ENCODE measurements at places on chromosomes 11 and 22. TPM values are rescaled to one million over a fixed set of nuclear protein-coding genes. Genes with fewer than 3 reads are reported as not detected.

- H3K4me1 ChIP-seq: no peaks in the 10 kb centered on the region
- peaks cover 1% of the 10 kb centered on the region for H3K36me3 ChIP-seq
- DNase-seq: no peak
- H3K4me3 ChIP-seq: no peak overlapping the region
- no peak overlapping the region for H3K27ac ChIP-seq
Observed at GRCh38 chr11:116536416-116536815, 236.4 kb downstream of the BUD13 start.

Gene MPEG1
- 0.70 TPM for total RNA-seq

DNA sequence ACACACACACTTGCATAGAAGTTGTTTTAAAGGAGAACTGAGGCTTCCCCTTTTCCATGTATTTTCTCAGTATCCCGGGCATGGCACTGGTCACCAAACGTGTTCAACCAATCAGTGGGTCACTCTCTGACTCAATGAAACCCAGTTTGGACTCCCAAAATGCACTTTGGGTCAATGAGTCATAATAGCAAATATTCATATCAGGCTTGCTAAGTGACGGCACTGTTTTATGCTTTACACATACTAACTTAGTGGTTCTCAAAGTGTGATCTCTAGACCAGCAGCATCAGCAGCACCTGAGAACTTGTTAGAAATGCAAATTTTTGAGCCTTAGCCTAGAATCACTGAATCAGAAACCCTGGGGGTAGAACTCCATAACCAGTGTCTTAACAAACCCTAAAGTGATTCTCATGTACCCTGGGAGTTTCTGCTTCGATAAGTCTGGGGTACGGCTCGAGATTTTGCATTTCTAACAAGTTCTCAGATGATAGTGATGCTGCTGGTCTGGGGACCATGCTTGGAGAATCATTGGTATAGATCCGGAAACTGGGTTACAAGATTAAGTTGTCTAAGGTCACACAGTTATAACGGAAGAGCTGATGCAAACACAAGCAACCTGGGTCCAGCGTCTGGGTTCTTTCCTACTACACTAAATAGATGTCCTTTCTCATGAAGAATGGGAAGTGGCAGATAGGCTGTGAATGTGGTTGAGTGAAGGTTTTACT, 35.6 kb downstream of the ETS1 start:
- H3K36me3 ChIP-seq: peaks cover 4% of the 10 kb centered on the region
- peaks cover 67% of the 10 kb centered on the region for H3K4me1 ChIP-seq
- H3K4me3 ChIP-seq: no peak overlapping the region
- DNase-seq: peak; percentile 50
- peak overlapping the region; percentile 88 for H3K27ac ChIP-seq
- no peaks in the 10 kb centered on the region for H3K27me3 ChIP-seq

DNA sequence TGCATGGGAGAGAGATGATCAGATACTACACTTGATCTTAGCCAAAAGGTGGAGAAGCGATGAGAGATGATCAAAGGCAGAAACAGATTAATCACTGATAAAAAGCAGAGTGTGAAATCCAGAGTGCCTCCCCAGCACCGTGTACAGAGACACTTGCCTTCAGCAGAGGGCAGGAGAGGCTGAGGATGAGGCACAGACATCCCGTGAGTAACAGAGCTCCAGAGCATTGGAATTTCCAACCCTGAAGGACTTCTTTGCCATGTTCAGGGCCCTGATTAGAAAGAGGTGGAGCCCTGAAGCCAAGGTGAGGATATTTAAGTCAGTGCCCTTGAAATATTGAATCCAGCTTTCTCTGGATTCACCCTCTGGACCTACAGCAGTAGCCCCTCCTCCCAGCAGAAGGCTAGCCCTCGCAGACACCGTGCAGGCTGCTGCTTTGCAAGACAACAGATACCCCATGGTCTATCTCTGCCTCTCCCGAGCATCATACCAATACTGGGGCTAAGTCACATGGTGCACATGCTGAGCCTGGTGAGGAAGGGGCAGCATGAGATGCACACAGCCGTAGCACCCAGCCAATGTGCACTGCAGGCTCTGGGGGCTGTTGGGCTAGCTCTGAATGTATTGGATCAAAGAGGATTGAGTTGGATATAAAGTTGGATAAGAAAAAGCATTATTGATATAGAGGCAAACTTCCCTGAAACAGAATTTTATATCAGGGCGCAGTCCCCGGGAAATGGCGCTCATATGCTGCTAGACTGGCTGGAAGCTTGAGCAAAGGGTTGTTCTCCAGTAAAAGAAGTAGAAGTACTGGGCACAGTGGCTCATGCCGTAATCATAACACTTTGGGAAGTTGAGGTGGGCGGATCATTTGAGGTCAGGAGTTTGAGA, 200.3 kb upstream of the B3GAT1 start:
- H3K4me1 ChIP-seq: no peaks in the 10 kb centered on the region
- H3K36me3 ChIP-seq: no peaks in the 10 kb centered on the region
- H3K27ac ChIP-seq: no peak overlapping the region
- H3K27me3 ChIP-seq: no peaks in the 10 kb centered on the region
- DNase-seq: no peak

Gene CEP164
- total RNA-seq: 28.3 TPM

- no peak overlapping the region for H3K27ac ChIP-seq
- peaks cover 31% of the 10 kb centered on the region for H3K36me3 ChIP-seq
- no peaks in the 10 kb centered on the region for H3K27me3 ChIP-seq
- no peak overlapping the region for H3K4me3 ChIP-seq
- no peak for DNase-seq
Observed at GRCh38 chr11:104925850-104926249, 27.6 kb upstream of the CASP12 start.

Gene DSCAML1
- 0.94 TPM for total RNA-seq

Gene OR4C5
- not detected for total RNA-seq

DNA sequence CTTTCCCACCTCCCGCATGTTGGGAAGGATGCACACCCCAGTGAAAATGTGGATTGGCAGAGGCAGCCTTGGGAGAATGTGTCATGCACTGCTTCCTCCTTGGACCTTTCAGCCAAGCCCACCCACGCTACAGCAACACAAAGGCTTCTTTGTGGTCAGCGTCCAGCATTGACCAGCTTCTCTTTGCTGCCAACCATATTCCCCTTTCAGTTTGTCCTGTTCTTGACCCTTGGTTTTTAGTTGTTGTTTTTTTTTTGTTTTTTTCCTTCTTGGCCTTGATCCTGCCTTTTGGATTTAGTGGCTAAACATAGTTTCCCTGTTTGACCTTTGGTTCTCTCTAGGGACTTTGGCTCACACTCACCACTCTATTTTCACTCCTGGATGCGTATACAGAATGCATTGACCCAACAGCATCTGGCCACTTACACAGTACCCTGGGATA, 573.6 kb downstream of the INSC start:
- peaks cover 18% of the 10 kb centered on the region for H3K27me3 ChIP-seq
- no peak overlapping the region for H3K27ac ChIP-seq
- H3K4me1 ChIP-seq: no peaks in the 10 kb centered on the region
- no peak for DNase-seq
- H3K36me3 ChIP-seq: no peaks in the 10 kb centered on the region
- H3K4me3 ChIP-seq: no peak overlapping the region

- no peaks in the 10 kb centered on the region for H3K4me1 ChIP-seq
- DNase-seq: no peak
- no peak overlapping the region for H3K4me3 ChIP-seq
- no peaks in the 10 kb centered on the region for H3K27me3 ChIP-seq
- no peak overlapping the region for H3K27ac ChIP-seq
Observed at GRCh38 chr11:106763501-106763900, 254.8 kb downstream of the GUCY1A2 start.

Gene IGF2
- 0.06 TPM for total RNA-seq

DNA sequence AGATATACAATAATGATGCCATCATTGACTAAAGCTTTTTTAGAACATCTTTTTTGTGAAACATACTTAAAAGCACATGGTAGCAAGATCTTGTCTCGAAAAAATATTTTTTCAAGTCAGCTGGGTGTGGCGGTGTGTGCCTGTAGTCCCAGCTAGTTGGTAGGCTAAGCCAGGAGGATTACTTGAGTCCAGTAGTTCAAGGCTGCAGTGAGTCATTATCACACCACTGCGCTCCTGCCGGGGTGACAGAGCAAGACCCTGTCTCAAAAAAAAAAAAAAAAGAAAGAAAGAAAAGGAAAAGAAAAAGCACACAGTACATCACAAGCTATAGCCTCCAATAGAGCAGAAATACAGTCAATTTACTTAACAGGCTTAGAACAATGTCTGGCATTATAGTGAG, 37.0 kb downstream of the ENTHD1 start:
- H3K27ac ChIP-seq: no peak overlapping the region
- no peak for DNase-seq
- no peak overlapping the region for H3K4me3 ChIP-seq
- H3K36me3 ChIP-seq: no peaks in the 10 kb centered on the region

Gene KBTBD3
- 4.8 TPM for total RNA-seq

Gene TTLL8
- total RNA-seq: not detected

- H3K4me1 ChIP-seq: peaks cover 35% of the 10 kb centered on the region
Observed at GRCh38 chr22:50526834-50527801, 1.7 kb upstream of the SCO2 start.

- no peak for DNase-seq
- no peaks in the 10 kb centered on the region for H3K36me3 ChIP-seq
- H3K4me3 ChIP-seq: no peak overlapping the region
- H3K4me1 ChIP-seq: no peaks in the 10 kb centered on the region
Observed at GRCh38 chr11:103582351-103582909, 454.0 kb upstream of the DDI1 start.

- peaks cover 2% of the 10 kb centered on the region for H3K4me1 ChIP-seq
- no peaks in the 10 kb centered on the region for H3K36me3 ChIP-seq
Observed at GRCh38 chr11:119583585-119583984, 145.4 kb downstream of the NECTIN1 start.

Gene NXPE2
- not detected for total RNA-seq

Gene ZNF280A
- not detected for total RNA-seq

Gene TSPAN32
- total RNA-seq: 5.5 TPM

DNA sequence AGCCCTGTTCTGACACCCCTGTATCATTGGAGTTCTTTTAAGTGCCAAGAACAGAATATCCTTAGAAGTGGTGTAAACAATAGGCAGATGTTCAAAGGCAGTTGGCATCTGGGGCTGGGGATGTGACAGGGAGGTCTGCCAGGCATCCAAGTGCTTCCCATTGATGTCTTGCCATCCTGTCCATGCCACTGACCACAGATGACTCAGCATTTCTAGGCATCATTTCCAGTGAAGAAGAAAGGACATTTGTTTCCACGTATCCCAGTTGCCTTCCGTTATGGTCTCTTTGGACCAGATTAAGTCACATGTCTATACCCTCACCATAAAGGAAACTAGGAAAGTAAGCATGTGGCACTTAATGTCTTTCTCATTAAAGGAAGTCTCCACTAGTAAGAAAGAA, 76.7 kb upstream of the BARX2 start:
- H3K36me3 ChIP-seq: no peaks in the 10 kb centered on the region
- no peak overlapping the region for H3K27ac ChIP-seq
- H3K27me3 ChIP-seq: peaks cover 29% of the 10 kb centered on the region
- H3K4me1 ChIP-seq: peaks cover 4% of the 10 kb centered on the region
- H3K4me3 ChIP-seq: no peak overlapping the region

- peaks cover 48% of the 10 kb centered on the region for H3K4me1 ChIP-seq
- peak within 1 kb of the TSS; percentile 83 for H3K27ac ChIP-seq
- no peak for DNase-seq
- peaks cover 25% of the 10 kb centered on the region for H3K36me3 ChIP-seq
Observed at GRCh38 chr11:64759722-64760719, at the start of gene PYGM. TSS of gene PYGM (minus strand) at chr11:64759974. CDS start at chr11:64759898, 76 bp downstream.

Gene SCO2
- total RNA-seq: 6.0 TPM

DNA sequence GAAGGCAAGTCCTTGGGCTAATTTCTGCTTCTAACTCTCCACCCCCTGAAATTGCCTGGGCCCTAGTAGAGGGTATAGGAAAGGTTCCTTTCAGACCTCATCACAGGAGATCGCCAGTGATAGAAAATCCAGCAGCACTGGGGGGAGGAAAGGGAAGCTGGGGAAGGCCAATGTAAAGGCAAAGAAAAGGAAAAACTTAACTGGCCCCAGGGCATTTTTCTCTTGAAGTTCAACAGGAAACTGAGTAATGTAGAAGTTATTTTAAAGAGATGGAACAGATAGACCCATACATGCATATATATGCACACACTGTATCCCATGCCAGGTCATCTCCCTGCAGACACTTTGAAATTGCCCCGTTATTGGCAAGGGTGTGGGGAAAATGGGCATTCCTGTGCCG, 134.0 kb downstream of the TRIM44 start:
- no peaks in the 10 kb centered on the region for H3K27me3 ChIP-seq
- no peak for DNase-seq
- H3K27ac ChIP-seq: no peak overlapping the region
- H3K4me3 ChIP-seq: no peak overlapping the region
- peaks cover 30% of the 10 kb centered on the region for H3K36me3 ChIP-seq

DNA sequence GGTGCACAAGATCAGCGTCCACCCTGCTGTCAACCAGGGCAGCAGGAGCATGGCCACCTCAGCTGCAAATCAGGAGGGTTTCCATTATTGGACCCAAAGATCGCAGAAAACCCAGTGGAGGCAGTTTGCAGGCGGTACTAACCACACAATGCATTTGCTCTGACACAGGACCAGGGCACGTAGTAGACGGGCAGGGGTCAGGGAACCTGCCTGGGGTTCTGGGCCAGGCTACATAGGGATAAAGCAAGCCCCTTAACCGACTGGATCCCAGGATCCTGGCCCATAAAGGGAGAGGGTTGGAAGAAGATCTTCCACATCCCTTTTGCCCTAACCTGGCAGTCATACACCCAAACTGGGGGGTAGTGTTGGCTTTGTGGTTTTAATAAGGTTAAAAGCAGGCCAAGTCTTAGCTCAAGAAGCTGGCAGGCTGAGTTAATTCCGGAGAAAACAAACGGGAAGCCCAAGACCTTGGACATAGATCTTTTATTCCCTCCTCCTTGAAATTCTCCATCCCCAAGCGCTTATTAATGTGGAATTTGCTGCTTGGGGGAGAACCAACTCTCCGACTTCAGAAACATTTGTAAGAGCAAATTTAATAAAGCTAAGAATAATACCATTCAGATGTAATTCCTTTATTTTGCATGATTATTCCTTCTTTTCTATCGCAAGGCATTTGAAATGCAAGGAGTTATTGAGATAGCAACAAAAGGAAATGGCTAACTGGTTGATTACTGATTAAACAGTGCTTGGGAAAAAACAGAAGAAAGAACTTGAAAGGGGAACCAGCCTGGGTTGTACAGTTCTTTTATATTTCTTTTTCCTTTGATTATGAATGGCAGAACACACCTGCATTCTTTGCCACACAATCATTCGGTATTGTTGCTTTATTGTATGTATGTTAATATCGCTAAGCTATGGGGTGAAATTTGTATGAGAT, 6.3 kb upstream of the ARHGAP8 start:
- no peak overlapping the region for H3K27ac ChIP-seq
- H3K4me1 ChIP-seq: peaks cover 2% of the 10 kb centered on the region
- no peak for DNase-seq
- no peaks in the 10 kb centered on the region for H3K36me3 ChIP-seq
- peaks cover 5% of the 10 kb centered on the region for H3K27me3 ChIP-seq
